ENCODE measurements at places on chromosomes 1 and 21. TPM values are rescaled to one million over a fixed set of nuclear protein-coding genes. Genes with fewer than 3 reads are reported as not detected.

DNA sequence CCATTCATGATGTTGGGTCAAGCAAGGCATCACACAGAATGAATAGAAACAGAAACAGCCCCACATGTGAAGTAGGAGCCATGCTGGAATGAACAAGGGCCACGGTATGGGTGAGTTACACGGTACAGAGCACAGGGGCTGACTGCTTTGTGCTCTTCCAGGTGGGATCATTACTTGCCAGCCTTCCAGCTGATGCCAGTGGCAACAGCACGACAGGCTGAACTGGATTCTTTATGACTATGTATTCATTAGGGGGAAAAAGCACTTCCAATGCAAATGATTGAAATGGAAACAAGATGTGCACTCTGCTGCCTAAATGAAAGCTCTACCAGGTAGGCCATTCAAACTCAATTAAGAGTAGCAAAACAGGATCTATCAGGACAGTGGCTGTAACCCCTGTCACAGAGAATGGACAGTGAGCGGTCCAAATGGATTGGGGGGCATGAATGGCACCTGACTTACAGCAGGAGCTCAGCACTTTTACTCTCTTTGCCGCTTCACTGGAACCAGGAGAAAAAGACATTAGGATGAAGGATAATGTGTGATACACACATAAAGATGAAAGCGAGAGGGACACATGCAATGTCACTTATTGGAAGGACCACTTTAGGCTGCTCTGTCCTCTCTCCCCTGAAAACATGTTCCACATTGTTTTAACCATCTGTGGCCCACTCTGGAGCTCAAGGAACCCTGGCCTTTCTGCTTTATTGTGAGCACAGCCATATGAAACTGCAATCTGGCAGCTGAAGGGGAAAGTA is 23.4 kb upstream of the IRF2BP2 start:
- H3K27me3 ChIP-seq: no peaks in the 10 kb centered on the region
- DNase-seq: no peak
- no peak overlapping the region for H3K27ac ChIP-seq
- no peaks in the 10 kb centered on the region for H3K36me3 ChIP-seq
- H3K4me1 ChIP-seq: no peaks in the 10 kb centered on the region

DNA sequence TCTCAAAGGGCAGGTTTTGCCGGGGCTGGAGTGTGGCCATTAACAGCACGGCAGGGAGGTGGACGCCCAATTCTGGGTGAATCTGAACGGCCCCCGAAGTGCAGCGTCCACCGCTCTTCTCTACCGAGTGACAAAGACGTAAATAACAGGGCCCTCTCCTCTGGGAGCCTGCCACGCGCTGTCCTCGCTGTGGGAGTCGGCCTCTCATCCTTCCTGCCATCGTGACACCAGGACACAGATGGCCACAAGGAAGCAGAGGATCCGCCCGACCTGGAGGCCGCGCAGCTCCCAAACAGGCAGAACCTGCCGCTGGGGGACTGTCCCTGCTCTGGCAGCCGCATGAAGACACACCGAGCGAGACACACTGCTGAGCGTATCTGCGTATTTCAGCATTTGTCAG is 12.1 kb upstream of the CDK11B start:
- H3K27ac ChIP-seq: no peak overlapping the region
- H3K36me3 ChIP-seq: peaks cover 57% of the 10 kb centered on the region
- DNase-seq: no peak
- H3K27me3 ChIP-seq: no peaks in the 10 kb centered on the region
- no peaks in the 10 kb centered on the region for H3K4me1 ChIP-seq
- H3K4me3 ChIP-seq: no peak overlapping the region

DNA sequence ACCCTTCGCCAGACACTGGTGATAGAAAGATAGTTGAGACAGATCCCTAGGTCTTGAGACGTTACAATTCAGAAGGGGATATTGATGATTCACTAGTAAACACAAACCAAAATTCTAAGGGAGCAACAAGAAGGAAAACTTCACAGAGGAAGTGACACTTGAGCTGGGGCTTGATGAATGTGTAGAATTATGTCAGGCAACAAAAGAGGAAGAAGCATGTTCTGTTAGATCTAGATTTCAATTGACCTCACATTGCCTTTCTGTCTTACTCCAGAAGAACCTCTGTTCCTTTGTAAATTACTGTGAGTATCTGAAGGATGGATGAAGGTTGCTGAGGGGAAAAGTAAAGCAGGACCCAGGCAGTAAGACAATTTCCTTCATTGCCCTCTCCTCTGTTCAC is 328.2 kb downstream of the KCTD3 start:
- no peaks in the 10 kb centered on the region for H3K36me3 ChIP-seq
- no peaks in the 10 kb centered on the region for H3K4me1 ChIP-seq
- DNase-seq: no peak

- H3K4me3 ChIP-seq: no peak overlapping the region
- H3K4me1 ChIP-seq: no peaks in the 10 kb centered on the region
- no peaks in the 10 kb centered on the region for H3K36me3 ChIP-seq
- no peaks in the 10 kb centered on the region for H3K27me3 ChIP-seq
Observed at GRCh38 chr1:118948846-118949245, 39.3 kb downstream of the TBX15 start.

DNA sequence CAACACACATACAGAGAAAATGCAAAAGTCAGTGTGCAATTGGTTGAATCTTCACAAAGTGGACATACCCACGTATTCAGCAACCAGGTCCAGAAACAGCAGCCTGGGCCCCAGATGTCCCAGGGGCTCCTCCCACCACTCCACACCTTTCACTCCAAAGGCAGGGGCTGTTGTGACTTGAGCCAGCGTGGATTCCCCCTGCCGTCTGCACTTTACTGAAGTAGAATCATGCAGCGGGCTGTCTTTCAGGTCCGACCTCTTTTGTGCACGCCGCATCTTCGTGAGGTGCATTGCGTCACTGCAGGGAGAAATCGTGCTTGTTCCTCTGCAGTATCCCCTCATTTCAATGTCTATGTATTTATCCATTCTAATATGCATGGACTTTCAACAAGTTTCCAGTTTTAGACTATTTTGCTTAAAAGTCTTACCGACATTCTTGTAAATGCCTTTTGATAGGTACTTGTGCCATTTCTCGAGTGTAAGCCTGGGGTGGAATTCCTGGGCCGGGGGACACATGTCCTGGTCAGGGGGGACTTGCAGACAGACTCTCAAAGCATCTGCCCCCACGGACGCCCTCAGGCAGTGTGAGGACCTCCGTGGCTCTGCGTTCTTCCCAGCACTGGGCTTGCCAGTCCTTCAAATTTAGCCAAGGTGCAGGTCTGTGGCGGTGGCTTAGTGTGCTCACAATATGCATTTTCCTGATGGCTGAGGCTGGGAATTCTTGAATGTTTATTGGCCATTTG is 29.3 kb upstream of the ACTRT2 start:
- no peaks in the 10 kb centered on the region for H3K27me3 ChIP-seq
- DNase-seq: peak; percentile 50
- no peak overlapping the region for H3K4me3 ChIP-seq
- no peaks in the 10 kb centered on the region for H3K4me1 ChIP-seq
- H3K36me3 ChIP-seq: no peaks in the 10 kb centered on the region

GRCh38 chr1:11158720-11159321 is 30.3 kb upstream of the ANGPTL7 start:
- H3K27ac ChIP-seq: peak overlapping the region; percentile 62
- no peak for DNase-seq
- H3K4me1 ChIP-seq: peaks cover 3% of the 10 kb centered on the region
- no peak overlapping the region for H3K4me3 ChIP-seq
- H3K27me3 ChIP-seq: no peaks in the 10 kb centered on the region
- H3K36me3 ChIP-seq: peaks cover 15% of the 10 kb centered on the region

DNA sequence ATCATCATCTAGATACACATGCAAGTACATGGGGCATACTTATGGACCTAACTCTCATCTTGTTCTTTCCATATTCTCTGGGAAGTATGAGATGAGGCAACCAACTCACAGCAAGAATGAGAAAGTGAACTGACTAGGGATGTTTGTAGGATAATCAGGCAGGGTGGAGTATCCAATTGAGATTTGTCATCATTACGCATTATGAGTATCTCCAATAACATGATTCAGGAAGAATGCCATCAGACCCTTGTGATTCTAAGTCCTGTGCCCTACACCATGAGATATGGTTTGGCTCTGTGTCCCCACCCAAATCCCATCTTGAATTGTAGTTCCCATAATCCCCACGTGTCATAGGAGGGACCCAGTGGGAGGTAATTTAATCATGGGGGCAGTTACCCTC is 154.0 kb downstream of the SLC30A10 start:
- H3K4me1 ChIP-seq: no peaks in the 10 kb centered on the region
- H3K27me3 ChIP-seq: no peaks in the 10 kb centered on the region
- H3K27ac ChIP-seq: no peak overlapping the region
- no peak for DNase-seq
- H3K36me3 ChIP-seq: no peaks in the 10 kb centered on the region
- no peak overlapping the region for H3K4me3 ChIP-seq

DNA sequence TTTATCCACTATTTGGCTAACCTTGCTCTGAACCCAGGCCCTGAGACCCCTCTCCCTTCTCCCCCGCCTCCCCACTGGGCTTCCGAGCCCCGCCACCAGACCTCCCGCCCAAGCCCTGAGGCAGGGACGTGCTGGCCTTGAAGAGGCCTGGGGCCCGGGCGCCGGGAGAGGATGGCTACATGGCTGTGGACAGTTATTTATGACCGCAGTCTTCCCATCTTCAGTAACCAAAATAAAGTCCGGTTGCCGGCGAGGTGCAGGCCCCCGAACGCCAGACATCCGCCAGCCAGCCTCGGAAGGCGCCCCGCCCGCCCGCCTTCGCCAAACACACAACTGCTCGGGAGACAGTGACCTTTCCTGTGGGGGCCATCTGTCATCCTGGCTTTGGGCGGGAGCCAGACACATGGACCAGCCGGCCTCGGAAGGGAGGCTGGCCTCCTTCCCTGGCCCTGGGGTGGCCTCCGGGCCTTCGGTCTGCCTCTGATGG is 69.0 kb downstream of the DHRS3 start:
- DNase-seq: no peak
- H3K4me3 ChIP-seq: no peak overlapping the region
- H3K36me3 ChIP-seq: no peaks in the 10 kb centered on the region
- no peaks in the 10 kb centered on the region for H3K27me3 ChIP-seq

GRCh38 chr1:86951430-86951829 is 37.0 kb downstream of the HS2ST1 start:
- no peaks in the 10 kb centered on the region for H3K4me1 ChIP-seq
- no peak overlapping the region for H3K27ac ChIP-seq
- no peak overlapping the region for H3K4me3 ChIP-seq
- H3K36me3 ChIP-seq: no peaks in the 10 kb centered on the region
- H3K27me3 ChIP-seq: no peaks in the 10 kb centered on the region

DNA sequence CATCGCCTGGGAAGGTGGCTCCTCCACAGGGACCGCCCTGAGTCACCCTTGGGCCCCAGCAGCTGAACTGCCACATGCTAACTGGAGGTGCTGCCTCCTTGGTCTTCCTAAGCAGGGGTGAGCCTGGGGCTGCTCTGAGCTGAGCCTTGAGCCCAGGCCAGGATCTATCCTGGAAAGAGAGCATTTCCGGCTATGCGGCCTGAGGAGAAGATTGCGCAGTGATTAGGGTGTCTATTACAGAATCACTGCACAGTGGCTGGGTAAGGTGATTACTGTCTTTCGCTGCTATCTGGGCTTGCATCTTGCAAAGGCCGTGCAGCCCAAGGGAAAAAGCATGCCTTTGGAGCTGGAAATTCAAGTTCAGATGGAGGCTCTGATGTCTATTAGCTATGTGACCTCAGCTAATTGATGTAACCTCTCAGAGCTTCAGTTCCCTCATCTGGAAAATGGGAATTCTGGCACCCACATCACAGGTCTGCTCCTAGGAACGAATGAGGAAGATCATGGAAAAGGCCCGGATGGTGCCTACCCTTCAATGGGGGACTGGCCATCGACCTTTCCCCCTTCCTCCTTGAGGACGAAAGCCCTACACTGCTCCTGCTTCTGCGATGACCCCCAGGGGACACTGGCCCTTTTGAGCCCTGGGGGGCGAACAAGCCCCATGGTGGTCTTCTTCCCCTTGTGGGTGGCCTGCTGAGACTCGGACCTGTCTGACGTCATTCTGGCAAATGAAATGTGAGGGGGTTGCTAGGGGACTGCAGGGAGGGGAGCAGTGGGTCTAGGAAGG is 38.0 kb downstream of the GPR161 start:
- H3K36me3 ChIP-seq: peaks cover 6% of the 10 kb centered on the region
- H3K27me3 ChIP-seq: no peaks in the 10 kb centered on the region
- H3K4me1 ChIP-seq: no peaks in the 10 kb centered on the region
- no peak overlapping the region for H3K4me3 ChIP-seq
- no peak overlapping the region for H3K27ac ChIP-seq
- no peak for DNase-seq

GRCh38 chr1:228798035-228798434 is 62.8 kb downstream of the RHOU start:
- no peak overlapping the region for H3K4me3 ChIP-seq
- H3K36me3 ChIP-seq: no peaks in the 10 kb centered on the region
- H3K27ac ChIP-seq: no peak overlapping the region
- no peak for DNase-seq

GRCh38 chr1:33234588-33234990 is 21.7 kb upstream of the ZNF362 start:
- H3K4me1 ChIP-seq: no peaks in the 10 kb centered on the region
- H3K27ac ChIP-seq: no peak overlapping the region
- no peak overlapping the region for H3K4me3 ChIP-seq
- no peaks in the 10 kb centered on the region for H3K36me3 ChIP-seq

GRCh38 chr1:178379807-178380206 is 117.0 kb downstream of the CLEC20A start:
- no peak overlapping the region for H3K27ac ChIP-seq
- no peaks in the 10 kb centered on the region for H3K36me3 ChIP-seq
- H3K27me3 ChIP-seq: no peaks in the 10 kb centered on the region

DNA sequence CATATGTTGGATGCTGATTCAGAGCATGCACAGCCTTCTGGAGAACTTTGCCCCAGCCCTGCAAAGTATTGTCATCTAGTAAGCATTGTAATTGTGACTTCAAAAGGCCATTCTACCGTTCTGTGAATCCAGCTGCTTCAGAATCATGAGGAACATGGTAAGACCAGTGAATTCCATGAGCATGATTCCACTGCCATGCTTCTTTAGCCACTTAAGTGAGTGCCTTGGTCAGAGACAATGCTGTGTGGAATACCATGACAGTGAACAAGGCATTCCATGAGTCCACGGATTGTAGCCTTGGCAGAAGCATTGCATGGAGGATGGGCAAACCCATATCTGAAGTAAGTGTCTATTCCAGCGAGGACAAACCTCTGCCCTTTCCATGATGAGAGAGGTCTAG is 123.7 kb downstream of the S1PR1 start:
- no peaks in the 10 kb centered on the region for H3K36me3 ChIP-seq
- no peak overlapping the region for H3K4me3 ChIP-seq
- no peak overlapping the region for H3K27ac ChIP-seq
- DNase-seq: no peak

DNA sequence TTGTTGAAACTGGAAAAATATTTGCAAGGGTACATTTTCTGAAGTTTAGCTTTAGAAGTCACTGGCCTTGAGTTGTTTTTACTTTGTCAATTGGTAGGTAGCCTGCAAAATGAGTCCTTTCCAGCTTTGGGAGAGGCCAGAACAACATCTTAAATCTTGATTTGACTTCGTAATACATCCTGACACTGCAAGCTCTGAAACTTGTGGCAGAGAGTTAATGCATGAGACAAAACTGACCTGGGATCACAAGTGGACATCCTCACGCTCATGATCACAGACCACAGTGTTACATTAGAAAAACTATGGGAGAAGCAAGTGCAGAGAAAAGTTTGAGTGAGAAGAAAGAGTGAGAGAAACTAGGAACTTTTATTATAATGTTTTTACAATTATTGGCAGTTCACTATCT is 550.9 kb downstream of the USP25 start:
- no peak overlapping the region for H3K27ac ChIP-seq
- H3K4me1 ChIP-seq: peaks cover 5% of the 10 kb centered on the region
- no peaks in the 10 kb centered on the region for H3K27me3 ChIP-seq
- H3K4me3 ChIP-seq: peak overlapping the region; percentile 40
- H3K36me3 ChIP-seq: no peaks in the 10 kb centered on the region
- DNase-seq: no peak

GRCh38 chr1:105909811-105910210 is 1146.7 kb upstream of the PRMT6 start:
- H3K27ac ChIP-seq: no peak overlapping the region
- no peaks in the 10 kb centered on the region for H3K4me1 ChIP-seq
- H3K4me3 ChIP-seq: no peak overlapping the region
- H3K36me3 ChIP-seq: no peaks in the 10 kb centered on the region

The FBXO2 gene
- 6.1 TPM for total RNA-seq
